Lower lobe of right lung (tissue), 2 donors: ENCODE measurements at places on chromosomes 7 and 10. TPM values are rescaled to one million over a fixed set of nuclear protein-coding genes. Genes with fewer than 3 reads are reported as not detected.

CADPS2 gene
- 41.1 TPM for total RNA-seq

NOS3 gene
- total RNA-seq: 15.1 TPM

INA gene
- total RNA-seq: not detected

- no peak overlapping the region for H3K27ac ChIP-seq
- H3K4me1 ChIP-seq: no peaks in the 10 kb centered on the region
- no peaks in the 10 kb centered on the region for H3K36me3 ChIP-seq
- no peak overlapping the region for H3K4me3 ChIP-seq
- DNase-seq: no peak
Measured at GRCh38 chr10:2541176-2541575, 526.2 kb upstream of the PFKP start.

GRCh38 chr10:114064151-114065048 lies 20.7 kb downstream of the ADRB1 start:
- no peaks in the 10 kb centered on the region for H3K27me3 ChIP-seq
- no peaks in the 10 kb centered on the region for H3K36me3 ChIP-seq
- H3K4me3 ChIP-seq: no peak overlapping the region
- H3K27ac ChIP-seq: no peak overlapping the region

- H3K27ac ChIP-seq: peak overlapping the region; percentile 86
- H3K27me3 ChIP-seq: no peaks in the 10 kb centered on the region
- peak overlapping the region; percentile 78 for H3K4me3 ChIP-seq
- H3K36me3 ChIP-seq: peaks cover 17% of the 10 kb centered on the region
Measured at GRCh38 chr7:1027242-1028043, 16.9 kb upstream of the GPR146 start.

DNA sequence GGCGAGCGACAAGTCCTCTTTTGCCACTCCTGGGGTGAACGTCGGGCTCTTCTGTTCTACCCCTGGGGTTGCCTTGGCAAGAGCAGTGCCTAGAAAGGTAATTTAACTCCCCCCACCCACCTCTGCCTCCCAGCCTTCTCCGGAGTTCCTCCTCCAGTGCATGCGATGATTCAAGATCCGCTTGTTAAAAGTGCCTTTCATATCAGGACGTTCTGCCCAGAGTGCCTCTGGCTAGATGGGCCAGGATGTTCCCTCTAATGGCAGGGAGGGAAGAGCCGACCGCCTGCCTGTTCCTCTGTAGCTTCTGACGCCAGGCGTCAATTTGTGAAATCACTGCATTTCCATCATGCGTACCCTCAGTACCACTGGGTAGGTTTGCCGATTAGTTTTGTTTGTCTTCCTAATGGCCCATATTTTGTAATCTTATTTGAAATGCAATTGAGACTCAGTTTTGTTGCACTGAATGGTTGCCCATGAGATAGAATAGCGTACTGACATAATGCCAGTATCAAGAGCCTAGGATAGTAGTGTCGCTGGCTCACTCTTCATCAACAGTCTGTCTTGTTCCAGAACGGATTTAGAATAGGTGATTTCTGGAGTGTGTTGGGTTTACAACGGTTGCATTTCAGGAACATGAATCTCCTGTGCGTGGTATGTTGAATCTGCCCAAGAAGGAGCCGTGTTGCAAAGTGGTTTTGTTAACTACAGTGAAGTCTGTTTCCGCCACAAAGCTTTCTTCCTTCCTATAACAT lies 13.5 kb downstream of the ECHDC3 start:
- no peaks in the 10 kb centered on the region for H3K27me3 ChIP-seq
- no peak overlapping the region for H3K27ac ChIP-seq
- H3K36me3 ChIP-seq: peaks cover 66% of the 10 kb centered on the region
- H3K4me1 ChIP-seq: peaks cover 20% of the 10 kb centered on the region

- peak within 1 kb of the TSS; percentile 76 for H3K27ac ChIP-seq
- H3K4me1 ChIP-seq: peaks cover 9% of the 10 kb centered on the region
- no peaks in the 10 kb centered on the region for H3K27me3 ChIP-seq
Measured at GRCh38 chr7:105388356-105389087, at the start of gene SRPK2. TSS of gene SRPK2 (minus strand) at chr7:105388921.
